ENCODE measurements at places on chromosomes 3 and 15.

- no peak for DNase-seq
Observed at GRCh38 chr3:138987181-138987580, 18.9 kb downstream of the PRR23A start.

- peak; percentile 18 for DNase-seq
Observed at GRCh38 chr15:31867536-31868442, 162.5 kb upstream of the CHRNA7 start.

- no peak for DNase-seq
Observed at GRCh38 chr3:196754091-196754981, 14.7 kb downstream of the PAK2 start.

DNA sequence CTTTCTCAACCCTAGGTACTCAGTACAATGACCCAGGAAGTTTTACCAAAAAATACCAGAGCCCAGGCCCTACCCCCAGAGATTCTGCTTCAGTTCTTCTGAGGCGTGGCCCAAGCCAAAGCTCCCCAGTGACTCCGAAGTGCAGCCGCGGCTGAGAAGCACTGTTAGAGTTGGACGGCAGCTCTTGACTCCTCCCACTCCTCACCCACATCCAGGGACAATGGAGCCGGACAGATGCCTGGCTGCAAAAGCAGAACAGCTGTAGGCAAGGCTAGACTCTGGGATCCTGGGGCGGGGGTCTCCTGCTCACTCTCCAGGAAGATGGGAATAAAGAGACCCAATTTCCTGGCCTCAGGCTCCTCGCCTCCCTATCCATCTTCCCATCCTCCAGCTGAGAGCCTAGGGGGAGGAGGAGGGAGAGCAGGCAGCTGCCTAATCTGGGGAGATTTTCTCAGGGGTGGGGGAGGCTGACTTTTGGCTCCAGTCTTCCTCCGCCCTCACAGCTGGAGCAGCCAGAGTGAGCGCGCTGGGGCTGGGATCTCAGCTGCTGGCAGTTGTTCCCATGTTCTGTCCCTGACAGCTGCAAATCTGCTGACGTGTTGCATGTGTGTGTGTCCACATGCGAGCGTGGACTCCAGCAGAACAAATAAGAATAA is 223.8 kb downstream of the OPA1 start:
- no peak for DNase-seq

DNA sequence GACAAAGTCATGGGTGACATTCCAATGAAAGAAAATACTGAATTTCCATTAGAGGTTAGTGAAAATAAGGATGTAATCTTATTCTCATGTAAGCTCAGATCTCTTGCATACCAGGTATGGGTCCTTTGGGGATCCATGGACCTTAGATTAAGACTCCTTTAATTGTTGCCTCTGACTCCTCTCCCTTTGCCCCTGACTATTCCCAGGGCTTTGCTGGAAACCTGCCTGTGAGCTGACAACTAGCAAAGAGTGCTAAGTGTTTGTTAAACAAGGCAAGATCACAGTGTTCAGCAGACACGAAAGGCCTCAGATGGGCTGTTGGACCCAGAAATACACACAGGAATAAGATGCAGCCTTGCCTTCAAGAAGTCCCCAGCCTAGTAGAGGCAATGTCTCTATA is 32.1 kb downstream of the ACKR2 start:
- no peak for DNase-seq

GRCh38 chr3:140731440-140732119 is 53.7 kb downstream of the TRIM42 start:
- no peak for DNase-seq

DNA sequence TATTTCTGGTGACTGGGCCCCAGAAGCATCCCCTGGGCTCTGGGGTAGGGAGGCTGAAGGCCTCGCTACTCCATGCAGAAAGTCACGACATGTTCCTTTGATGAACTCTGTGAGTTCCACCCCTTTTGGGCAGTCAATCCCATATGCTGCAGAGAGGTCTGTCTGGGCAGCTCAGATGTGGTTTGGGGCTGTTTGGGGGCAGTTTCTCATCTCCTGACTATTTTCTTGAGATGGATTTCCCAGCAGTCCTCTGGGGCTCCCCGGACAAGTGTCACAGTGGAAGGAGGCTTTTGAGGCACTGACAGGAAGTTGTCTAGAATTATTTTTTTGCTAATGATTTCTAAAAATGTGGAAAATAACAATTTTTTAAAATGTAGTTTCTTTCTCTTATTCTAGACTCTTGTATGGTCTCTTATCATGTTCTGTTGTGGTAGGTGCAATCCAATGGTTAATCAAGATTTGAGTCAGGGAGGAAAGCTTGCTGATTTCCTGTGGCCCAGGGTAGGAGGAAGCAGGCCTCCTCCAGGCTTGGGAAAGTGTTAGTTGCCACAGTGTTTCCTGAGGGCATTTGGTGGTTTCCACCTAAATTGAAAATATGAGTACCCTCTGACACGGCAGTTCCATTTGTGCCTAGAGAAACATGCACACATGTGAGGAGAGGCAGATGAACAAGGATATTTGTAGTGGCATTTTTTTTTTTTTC is 19.9 kb upstream of the TATDN2 start:
- DNase-seq = no peak

DNA sequence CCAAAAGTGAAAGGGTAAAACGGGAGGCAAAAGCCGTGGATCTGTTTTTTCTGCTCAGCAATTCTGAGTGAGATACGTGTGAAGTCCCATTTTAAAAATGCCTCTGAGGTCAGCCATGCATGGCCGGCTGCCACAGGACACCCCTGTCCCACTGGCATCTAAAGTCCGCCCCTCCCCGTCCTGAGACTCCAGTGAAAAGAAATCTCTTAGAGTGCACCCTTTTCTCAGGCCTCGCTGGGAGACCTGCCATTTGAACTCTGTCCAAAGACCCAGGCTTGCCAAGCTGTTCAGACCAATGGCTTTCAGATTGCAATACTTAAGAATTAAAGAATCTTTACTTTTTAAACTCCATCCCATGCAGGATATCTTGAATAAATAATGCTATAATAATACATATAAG is 61.0 kb upstream of the SLC24A5 start:
- DNase-seq = no peak

DNA sequence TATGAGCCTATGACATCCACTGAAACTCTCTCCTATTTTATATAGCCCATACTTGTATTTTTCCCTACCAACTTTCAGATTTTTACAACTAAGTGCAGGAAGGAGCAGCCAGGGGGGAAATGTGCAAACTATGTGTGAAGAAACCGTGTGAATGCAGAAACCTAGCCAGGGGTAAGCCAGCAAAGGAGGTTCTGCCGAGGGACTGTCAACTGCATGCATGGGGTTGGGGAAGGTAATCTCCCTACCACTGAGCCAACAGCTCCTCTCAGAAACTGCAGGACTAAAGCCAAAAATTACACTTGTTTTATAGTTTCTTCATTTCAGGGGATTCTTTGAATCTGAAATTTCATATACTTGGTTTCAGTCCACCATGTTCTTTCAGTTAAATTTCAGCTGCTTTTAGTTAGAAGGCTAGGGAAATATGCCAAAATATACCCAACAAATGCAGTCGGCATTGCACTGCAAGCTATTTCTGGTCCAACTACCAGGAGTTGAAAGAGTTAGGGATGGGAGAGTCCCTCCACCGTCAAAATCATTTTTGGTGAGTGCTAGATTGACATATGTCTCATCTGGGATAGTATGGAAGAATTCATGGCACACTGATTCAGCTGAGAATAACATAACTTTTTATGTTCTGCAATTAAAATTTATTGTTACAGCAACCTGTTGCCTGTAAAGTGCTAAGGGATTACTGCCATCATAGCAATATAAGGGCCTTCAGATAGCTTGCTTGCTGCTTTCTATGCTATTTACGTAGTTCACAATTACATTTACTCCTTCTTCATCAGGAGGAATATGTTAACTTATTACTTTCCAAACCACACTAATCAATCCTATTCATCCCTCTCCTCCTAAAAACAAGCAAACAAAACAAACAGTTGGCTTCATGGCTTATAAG is 904.2 kb downstream of the ROBO1 start:
- DNase-seq = no peak

GRCh38 chr3:52299879-52300611 is 12.4 kb downstream of the GLYCTK start:
- DNase-seq = no peak

- DNase-seq = no peak
Observed at GRCh38 chr15:70034141-70034540, 63.6 kb downstream of the TLE3 start.

- no peak for DNase-seq
Observed at GRCh38 chr15:63638839-63639238, 41.7 kb downstream of the FBXL22 start.
